HT-29 (cell line): ENCODE measurements at places on chromosomes 13 and 19.

DNA sequence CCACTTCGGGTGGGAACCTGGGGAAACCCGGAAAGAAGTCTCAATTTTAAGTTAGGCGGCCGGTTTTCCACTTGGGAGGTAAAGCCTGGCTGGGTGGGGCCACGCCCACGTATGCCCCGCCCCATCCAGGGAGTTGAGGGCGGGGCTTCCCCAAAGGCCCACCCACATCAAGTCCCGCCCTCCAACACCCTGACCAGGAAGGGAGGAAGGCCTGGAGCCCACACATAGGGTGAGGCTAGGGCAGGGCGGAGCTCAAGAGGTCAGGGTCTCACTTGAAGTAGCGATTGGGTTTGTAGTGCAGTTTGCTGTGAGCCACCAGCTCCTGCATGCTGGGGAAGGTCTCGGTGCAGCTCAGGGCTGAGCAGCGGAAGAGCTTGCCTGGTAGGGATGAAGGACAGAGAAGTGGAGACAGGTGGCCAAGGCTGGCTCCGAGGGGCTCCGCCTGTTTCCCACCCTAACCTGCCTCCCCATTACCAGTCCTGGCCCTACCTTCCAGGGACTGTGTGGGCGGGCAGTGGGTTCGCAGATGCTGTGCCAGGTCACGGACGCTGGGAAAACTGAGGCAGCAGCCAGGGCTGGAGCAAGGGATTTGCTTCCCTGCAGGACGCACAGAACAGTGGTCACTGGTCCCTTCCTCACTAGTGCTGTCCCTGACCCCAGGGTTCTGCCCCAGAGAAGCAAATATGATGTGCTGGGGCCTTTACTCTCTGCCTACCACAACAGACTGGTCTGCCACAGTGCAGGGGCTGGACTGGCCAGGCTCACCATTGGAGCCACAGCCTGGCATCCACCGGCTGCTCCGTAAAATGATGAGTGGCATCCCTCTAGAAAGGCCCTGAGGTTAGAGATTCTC, 1.6 kb downstream of the ZNF414 start:
- peak; percentile 20 for DNase-seq

DNA sequence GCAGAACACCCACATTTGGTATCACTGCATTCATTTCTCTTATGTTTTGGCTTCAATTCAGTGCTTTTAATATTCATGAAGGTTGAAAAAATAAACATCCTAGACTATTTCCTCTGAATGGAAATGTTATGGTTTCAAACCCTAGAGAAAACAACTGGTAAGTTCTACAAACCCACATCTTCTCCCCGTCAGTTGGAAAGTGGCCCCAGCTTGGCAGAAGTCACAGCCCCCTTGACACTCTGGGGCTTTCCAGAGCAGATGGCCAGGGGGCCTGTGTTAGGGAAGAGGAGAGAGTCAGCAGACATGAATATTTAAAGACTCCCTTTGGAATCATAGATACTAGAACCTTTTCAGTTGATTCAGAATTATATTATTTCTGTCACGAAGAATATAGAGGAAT, 123.9 kb downstream of the SHISA2 start:
- DNase-seq: no peak

GRCh38 chr13:110298505-110299282, 8.3 kb downstream of the COL4A1 start:
- no peak for DNase-seq

GRCh38 chr19:39497996-39498797, 550 bp upstream of the DLL3 start:
- peak; percentile 66 for DNase-seq

DNA sequence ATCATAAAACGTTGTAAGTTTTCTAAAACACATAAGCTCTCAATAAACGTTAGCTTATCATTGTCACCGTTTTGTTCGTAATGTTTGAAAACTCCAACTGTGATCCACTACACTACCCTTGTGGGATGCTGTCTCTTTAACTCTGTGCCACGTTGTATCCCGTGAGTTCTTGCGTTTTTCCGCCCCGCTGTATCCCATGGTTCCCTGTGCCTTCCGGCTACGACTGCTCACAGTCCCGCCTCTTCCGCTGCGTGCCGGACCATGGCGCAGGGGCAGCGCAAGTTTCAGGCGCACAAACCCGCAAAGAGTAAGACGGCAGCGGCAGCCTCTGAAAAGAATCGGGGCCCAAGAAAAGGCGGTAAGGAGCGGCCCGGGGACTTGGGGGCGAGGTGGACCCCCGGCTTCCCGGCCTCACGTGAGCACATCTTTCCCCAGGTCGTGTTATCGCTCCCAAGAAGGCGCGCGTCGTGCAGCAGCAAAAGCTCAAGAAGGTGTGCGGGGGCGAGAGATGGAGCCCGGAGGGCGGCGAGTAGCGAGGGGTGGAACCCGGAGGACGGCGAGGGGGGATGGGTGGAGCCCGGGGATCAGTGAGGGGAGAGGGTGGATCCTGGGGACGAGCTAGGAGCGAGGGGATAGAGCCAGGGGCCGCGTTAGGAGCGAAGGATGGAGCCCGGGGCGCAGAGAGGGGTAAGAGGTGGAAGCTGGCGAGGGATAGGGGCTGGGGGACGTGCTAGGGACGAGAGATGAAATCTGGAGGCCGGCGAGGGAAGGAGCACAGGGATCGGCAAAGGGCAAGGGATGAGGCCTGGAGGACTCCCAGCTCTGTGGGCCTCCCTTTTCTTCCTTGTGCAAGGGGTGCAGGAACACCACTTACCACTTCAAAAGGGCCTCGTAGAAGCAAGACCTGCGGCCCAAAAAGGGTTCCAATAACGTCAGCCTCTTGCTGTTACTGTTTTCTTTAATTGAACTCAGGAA, at the start of gene C19orf53:
TSS of gene C19orf53 (plus strand) at position 240 of the 975 bp plus-strand sequence. CDS start at position 262, 22 bp downstream.
- DNase-seq: peak; percentile 81

- no peak for DNase-seq
Measured at GRCh38 chr13:44519642-44520041, 56.5 kb downstream of the TSC22D1 start.

GRCh38 chr19:1468821-1469254, 10.2 kb downstream of the C19orf25 start:
- DNase-seq: no peak

DNA sequence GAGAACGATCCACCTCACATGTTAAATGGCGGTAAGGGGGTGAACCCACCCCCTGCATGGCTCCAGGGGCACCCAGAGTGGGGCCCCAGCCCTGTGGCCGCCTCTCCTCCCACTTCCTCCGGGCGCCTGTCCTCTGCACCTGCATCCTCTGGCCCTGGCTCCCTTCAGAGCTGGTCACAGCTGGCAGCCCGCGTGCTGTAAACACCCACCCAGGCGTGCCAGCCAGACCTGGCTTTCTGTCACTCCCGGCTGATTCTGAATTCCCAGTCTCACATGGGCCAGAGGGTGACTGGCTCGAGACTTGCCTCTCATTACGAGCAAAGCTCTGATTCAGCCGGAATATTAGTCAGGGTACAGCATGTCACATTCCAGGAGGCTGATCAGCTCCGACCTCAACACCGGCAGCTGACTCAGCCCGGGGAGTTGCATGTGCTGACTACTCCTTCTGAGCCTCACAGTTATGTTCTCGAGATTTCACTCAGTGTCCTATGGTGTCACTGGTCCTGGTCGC, 75.1 kb downstream of the GNG7 start:
- peak; percentile 26 for DNase-seq

DNA sequence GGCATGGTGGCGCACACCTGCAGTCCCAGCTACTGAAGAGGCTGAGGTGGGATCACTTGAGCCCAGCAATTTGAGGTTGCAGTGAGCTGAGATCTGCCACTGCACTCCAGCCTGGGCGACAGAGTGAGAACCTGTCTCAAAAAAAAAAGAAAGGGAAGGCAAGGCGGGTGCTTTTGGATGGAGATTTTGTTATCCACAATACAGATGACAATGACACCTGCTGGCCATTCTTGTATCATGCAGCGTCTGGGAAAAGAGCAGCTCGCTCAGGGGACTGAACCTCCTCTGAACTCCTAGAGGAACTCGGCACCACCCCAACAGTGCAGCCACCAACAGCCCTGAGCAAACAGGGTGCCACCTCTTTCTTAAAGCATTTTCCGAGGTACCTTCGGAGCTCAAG, 22.8 kb downstream of the HAUS8 start:
- peak; percentile 50 for DNase-seq

DNA sequence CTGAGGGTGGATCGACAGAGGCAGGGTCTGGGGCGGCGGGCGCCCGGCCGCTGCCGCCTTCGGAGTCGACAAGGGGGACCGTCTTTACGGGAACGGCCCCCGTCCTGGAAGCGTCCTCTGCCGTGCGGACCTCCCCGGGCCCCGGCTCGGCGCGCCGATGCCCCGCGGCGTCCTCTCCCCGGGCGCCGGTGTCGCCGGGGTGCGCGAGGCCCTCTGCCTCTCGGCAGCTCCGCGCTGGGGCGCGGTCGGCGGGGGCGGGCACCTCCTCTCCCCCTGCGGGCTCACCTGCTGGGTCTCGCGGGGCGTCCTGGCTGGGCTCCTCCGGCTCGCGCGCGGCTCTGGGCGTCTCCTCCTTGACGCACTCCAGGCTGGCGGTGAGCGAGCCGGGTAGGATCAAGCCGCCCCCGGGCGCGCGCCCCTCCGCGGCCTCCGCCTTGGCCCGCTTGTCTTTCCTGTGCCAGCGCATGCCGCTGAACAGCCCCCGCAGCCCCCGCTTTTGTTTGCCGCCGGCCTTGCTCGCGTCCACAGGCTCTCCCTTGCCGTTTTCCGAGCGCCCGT, 1.5 kb downstream of the AMER2 start:
- no peak for DNase-seq

DNA sequence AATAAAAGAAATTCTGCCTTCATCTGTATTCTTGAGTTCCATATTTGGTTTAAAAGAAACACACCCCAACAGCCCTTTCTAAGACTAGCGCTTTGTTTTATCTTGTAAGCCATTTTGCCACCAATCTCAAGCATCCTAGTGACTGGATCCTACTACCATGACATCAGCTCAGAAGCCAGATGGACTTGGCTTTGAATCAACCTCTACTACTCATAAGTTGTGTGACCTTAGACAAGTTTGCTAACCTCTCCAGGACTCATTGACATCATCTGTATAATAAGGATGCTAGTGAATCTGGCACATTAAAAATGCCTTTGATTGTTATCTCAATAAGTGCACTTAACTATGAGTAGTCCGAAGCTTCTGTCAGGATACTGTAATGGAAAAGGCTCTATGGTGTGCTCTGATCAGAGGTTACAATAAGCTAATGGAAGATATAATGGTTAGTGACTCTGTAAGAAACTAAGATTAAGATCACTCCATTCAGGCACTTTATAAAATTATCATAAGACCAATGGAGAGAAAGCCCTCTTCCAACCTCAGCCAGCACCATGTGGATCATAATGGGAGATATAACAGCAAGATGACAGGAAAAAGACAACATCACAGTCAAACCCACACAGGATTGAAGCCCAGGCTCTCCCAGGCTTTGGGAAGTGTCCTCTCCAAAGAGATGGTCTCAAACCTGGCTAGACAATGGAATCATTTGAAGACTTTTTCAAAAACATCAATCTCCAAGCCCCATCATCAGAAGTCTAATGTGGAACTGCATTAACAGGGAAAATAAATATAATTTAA, 180.6 kb upstream of the MIR17HG start:
- no peak for DNase-seq

GRCh38 chr19:16244091-16244490, 46.4 kb downstream of the AP1M1 start:
- DNase-seq: no peak

GRCh38 chr13:23667750-23668149, 97.5 kb downstream of the TNFRSF19 start:
- DNase-seq: peak; percentile 33

DNA sequence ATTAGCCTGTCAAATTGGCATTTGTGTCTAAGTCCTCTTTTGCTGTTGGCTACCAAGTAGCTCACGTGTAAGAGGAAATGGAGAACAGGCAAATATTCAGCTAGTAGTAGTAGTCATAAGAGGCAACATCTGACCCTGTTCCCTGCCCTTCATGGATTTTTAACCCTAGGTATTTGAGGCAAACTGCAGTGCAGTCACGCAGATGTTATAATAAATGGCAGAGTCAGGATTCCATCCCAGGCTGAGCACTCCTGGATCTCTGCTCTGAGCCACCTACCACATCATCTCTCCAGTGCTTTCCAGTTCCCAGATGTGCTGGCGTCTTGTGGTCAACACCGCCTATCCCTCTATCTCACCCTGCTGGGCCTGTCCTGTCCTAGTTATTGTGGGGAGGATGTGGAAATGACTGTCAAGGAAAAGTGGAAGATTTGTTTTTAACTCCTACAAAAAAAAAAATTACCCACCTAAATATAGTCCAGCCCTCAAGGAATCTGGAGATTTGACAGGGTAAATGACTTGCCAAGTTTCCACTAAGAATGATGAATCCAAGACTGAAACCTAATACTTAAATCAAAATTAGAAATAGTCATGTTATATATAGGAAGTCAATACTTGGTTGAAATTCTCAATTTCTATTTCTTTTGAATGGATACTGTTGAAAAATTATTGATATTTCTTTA, 322.9 kb downstream of the GPC6 start:
- no peak for DNase-seq

DNA sequence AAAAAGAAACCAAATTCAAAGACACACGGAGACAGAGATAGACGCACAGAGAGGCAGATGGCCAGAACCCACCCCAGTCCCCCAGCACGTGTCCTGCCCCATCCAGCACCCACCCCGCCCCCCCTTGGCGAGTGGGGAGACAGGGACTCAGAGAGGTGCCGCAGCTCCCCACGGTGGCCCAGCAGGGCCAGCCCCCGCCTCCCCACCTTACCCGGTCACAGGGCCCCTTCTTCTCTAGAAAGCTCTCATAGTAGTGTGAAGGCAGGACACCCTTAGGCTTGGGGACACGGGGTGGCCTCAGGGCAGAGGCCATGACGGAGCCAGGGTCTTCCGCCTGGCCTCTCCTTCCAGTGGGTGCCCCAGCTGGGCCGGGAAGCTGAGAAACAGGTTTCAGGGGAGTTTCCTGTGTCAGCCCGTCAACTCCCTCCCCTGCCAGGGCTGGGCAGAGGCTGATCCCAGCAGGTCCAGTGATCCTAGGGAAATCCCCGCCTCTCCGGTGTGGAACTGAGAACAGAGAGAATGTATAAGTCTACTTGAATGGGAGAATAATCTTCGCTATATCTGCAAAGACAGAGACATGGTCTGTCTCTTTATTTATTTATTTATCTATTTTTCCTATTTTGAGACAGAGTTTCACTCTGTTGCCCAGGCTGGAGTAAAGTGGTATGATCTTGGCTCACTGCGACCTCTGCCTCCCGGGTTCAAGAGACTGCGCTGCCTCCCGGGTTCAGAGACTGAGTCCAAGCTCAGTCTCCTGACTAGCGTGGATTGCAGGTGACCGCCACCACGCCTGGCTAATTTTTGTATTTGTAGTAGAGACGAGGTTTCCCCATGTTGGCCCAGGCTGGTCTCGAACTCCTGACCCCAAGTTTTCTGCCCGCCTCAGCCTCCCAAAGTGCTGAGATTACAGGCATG, at the start of gene STAP2:
TSS of gene STAP2 (minus strand) at position 387 of the 915 bp plus-strand sequence. CDS start at position 313, 74 bp downstream.
- peak; percentile 79 for DNase-seq

GRCh38 chr13:104314926-104315535, 1248.8 kb upstream of the SLC10A2 start:
- DNase-seq: no peak

GRCh38 chr19:749811-750210, 1.1 kb upstream of the MISP start:
- DNase-seq: no peak
